ENCODE measurements at places on chromosomes 5 and 9. TPM values are rescaled to one million over a fixed set of nuclear protein-coding genes. Genes with fewer than 3 reads are reported as not detected.

DNA sequence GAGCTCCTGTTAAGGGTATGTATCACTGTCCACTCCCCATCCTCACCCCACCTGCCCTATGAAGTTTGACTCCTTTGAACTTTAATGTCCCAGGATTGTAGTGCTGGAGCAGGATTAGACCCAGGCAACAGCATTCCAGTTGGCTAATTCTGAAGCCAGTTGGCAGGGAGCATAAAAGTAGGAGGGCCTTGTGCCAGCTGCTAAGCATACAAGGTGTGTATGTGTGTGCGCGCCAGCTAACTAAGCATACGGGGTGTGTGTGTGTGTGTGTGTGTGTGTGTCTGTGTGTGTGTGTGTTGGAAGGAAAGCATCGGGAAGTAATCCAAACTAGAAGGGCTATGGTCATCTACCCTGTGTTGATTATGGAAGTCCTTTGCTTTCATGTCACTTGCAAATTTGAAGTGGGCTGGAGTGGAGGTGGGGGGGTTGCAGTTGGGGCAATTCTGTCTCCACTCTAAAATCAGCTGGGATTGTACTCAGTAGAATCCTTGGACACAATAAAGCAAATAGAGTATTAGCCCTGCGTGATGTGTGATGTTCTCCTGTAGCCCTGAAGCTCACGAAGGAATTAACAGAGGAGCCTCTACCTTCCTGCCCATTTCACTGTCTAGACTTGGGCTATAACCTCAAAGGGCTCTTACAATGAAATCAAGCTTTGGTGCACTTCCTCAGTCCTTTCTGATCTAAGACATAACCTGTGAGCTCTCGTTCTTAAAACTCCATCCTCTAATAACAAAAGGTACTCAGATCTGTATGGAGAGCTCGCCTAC lies 26.9 kb downstream of the HMGCR start:
- peak; percentile 31 for DNase-seq

GRCh38 chr5:14665949-14666348 lies 1.4 kb downstream of the OTULIN start:
- DNase-seq = no peak

LCN6 gene
- total RNA-seq = 18.2 TPM

GRCh38 chr5:138386290-138386689 lies 33.8 kb downstream of the KDM3B start:
- peak; percentile 58 for DNase-seq

DNA sequence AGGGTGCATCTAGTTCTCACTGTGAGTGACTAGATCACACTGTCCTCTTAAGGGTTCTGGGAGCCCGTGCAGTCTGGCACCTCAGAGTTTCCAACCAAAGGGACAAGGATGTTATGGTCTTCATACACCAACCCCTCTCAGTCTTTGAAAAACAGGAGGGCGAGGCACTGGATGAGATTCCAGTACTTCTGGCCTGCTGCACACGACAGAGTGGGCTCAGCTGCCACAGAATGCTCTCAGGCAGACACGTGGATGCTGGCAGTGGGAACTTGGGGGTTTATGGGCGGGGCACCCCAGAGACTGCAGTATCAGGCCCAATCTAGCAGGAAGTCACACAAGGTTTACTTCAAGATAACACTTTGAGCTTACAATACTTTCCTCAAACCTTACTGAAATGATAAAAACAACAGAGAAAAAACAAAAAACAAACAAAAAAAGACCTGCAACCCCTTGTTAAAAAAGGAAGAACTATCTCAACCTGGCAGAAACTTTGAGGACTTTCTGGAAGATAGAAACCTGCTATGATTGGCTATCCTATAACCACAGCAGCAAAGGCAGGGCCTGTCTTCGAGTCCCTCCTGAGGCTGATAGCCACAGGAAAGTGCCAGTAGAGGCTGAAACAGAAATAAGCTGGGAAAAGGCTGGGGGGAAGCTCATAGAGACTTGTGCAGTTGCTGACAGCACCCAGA lies 28.3 kb upstream of the TGFBR1 start:
- no peak for DNase-seq

ADGRD2 gene
- not detected for total RNA-seq

CCDC192 gene
- not detected for total RNA-seq
